ENCODE measurements at places on chromosomes 7 and 10.

- no peak for DNase-seq
These were observed 1.1 kb upstream of the GAD2 start for GRCh38 chr10:26215396-26215934.

DNA sequence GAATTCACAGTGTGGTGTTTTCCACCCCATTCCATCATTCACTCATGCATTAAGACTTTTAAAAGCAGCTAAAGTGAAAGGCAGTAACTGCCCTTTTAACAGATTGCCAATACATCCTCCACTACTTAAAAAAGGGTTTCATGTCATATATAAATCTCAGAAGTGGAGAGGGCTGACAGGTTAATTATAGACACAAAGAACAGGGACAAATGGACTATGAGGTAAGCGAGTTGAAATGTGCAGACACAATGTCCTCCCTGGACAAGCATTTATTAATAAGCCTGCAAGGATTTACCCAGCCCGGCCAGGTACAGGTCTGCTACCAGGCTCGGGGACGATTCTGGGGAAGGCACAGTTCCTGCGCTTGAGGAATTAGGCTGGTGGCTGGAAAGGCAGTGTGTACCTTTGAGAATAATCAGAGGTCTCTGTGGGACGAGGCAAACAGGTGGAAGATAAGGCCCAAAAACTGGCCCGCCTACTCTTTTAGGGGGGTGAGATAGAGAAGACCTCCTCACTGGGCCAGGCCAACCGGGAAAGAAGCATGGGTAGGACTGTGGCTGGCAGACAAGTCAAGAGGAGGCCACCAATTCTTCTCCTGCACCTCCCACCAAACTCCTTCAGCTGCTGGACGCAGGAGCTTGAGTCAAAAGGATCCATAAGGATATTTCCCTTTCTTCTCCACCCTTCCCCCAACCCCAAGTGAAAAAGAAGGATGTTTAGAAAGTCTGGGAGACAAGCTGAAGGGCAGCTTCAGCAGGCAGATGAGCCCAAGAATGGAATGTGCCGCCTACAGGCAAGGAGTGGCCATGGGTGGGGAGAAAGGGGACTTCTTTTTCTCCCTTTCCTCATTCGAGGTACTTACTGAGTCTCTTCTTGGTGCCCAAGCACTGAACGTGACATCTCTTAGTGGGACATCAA, 1.5 kb downstream of the PDLIM1 start:
- DNase-seq = no peak

DNA sequence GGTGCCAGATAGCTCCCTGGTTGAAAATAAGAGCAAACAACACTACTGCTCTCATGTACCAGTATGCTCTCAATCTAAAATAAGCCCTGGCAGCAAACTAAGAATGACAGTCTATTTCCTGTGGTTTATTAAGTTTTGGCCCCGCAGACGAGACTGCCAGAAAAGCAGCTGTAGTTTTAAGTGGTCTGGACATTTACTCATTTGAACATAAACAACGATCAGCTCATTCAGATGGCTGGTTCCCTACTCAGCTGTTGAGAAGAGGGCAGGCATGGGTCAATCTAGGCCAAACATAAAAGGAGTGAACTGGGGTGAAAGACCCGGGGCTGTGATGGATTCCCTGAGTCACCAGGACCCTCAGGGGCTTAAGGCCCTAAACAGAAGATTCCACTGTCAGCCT, 4.5 kb downstream of the TRIL start:
- no peak for DNase-seq

- no peak for DNase-seq
These were observed 101.4 kb downstream of the PRKCQ start for GRCh38 chr10:6478722-6479121.

DNA sequence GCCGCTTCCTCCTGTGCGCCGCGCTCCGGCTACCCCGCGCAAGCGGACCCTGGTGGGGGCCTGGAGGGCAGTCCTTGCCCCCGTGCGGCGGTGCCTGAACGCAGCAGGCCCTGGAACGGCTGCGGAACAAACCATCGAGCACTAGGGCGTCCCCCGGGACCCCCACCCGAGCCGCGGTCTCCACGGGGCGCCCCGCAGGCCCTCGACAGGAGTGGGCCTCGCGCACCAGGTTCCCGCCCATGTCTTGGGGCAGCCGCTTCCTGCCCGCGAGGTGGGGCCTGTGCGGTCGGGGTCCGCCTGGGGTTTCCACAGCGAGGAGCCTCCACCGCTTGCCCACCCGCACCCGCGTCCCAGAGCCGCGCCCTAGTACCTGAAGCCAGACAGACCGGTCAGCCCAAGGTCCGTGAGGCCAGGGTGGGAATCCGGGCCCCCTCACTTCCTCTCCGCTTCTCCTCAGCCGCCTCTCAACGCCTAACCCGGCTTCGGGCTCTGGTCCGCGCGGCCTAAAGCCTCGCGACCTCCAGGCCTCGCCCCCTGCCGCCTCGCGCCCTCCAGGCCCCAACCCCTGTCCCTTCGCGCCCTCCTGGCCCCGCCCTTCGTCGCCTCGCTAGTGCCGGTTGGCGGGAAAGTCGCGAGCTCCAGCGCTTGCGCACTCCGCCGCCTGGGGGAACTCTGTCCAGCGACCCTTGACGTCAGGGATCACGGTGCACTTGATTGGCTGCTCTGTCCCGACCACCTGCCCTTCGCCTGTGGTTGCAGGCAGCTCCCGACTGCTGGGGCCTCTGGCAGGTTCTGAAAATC, 7.0 kb upstream of the GBX1 start:
- peak; percentile 12 for DNase-seq

DNA sequence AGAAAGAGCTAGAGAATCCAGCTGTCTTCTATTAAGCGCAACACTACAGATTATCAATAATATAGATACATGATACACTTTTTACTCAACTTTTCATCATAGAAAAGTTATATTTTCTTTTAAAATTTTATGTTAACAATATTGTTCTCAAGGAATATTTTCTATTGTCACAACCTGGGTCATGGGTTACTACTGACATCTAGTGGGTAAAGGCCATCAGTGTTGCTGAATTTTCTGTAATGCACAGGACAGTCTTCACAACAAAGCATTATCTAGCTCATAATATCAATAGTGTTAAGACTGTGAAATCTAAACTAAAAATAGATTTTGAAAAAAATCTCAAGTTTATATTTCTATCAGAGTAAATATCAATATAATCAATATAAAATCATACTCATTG, 209.8 kb downstream of the ZNF33B start:
- no peak for DNase-seq

DNA sequence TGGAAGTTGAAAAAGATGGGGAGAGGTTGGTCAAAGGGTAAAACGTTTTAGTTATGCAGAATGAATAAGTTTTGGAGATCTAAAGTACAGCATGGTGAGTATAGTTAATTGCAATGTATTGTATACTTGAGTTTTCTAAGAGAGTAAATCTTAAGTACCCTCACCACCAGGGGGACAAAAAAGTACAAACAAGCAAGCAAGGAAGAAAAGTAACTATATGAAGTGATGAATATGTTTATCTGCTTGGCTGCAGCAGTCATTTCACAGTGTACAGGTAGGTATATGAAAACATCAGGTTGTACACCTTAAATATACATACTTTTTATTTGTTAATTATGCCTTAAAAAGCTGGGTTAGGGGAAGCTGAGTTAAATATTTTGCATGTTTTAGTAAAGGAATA, 157.3 kb downstream of the PCLO start:
- DNase-seq = no peak

DNA sequence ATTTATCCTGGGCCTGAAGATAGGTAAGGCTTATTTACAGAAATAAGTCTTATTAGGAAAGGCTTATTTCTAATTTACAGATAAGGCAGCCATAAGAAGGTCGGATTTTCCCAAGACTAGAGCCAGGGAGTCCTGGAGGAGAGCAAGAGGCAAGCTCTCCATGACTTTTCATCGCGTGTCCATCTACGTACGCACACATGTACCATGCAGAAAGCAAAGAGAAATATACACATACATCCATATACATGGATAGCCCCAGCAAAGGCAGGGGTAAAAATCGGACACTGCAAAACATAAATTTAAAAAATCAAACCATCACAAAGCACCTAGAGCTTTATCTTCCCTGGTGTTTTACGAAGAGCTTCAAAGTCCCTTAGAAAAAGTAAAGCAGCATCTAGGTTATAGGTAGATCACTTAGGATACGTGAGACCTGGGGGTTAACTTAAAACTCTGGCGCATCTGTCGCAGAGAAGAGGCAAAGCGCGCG, 25.8 kb upstream of the ZRANB1 start:
- no peak for DNase-seq

GRCh38 chr10:131112691-131113090, 198.8 kb downstream of the TCERG1L start:
- no peak for DNase-seq

DNA sequence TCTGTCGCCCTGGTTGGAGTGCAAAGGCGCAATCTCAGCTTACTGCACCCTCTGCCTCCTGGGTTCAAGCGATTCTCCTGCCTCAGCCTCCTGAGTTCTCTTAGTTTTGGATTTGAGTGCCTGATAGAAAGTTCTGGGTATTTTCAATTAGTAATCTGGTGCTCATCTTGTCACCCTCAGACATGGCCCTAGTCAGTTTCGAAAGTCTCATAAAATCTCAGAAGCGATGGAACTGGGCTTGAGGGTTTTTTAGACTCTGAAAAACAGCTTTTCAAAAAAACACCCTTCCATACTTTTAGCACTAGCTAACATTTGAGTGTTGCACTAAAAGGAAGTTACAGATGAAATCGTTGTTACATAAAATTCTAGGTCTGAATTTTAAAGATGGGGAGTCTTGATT, 9.4 kb upstream of the PIP4K2A start:
- no peak for DNase-seq

DNA sequence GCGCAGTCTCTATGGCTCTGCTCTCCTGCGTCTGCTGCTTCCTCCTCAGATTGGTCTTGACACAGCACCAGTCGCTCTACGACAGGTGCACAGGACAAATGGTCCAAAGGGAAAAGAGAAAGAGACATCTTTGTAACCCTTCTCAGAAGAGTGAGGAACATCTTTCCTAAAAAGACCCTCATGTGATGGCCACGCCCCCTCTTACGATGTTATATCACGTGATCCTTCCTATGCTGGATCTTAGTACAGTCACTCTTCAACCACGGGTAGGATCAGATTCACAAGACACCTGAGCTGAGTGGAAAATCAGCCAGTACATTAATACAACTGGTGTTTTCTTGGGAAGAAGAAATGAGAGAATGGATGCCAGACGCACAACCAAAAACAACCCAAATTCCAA, 262.2 kb upstream of the CELF2 start:
- DNase-seq = no peak

GRCh38 chr7:5266191-5267028, 16.3 kb upstream of the SLC29A4 start:
- no peak for DNase-seq

GRCh38 chr10:7532723-7533498, 122.1 kb upstream of the SFMBT2 start:
- no peak for DNase-seq

DNA sequence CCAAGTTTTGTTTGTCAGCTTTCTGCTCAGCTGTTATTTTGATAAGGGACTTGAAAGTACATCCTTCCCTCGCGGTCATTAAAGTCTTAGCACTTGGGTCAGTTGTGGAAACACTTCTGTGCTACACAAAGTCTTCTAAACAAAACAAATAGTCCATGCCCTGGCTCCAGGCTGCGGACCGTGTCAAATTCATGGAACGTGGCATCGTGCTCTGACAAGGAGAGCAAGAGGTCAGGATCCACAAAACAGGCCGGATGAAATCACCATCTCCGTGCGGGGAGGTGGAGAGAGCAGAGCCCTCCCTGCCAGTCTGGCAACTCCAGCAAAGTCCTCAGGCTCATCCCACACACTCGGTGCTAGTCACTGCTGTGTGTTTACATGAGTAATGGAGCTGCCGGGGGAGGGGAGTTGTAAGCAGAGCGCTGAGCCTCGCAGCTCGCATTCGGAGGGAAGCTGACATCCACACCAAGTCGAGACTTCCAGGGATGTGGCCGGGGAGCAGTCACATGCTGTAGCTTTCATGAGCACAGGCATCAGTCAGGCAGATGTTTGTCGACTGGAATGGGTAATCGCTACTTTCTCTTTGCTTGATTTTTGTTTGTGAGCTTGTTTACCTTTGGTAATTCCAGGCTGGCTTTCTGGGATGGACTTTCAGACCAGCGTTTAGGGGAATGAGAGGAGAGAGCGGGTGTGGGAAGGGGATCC, 147.6 kb downstream of the ARID5B start:
- peak; percentile 99 for DNase-seq

GRCh38 chr7:6123843-6124242, 92.7 kb downstream of the ANKRD61 start:
- no peak for DNase-seq

DNA sequence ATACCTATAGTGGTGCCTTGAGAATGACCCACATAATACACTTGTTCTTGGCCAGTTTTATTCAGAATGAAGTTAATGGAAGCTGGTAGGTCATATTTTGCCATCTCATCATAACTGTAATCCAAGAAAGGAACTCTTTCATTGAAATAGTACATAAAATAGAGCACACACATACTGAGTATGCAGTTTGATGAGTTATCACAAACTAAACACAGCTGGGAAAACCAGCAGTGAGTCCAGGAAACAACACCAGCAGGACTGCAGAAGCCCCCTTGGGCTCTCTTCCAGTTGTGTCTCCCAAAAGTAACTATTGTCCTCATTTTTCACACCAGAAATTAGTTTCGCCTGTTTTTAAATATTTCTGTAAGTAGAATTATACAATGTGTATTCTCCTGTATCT, 19.8 kb upstream of the CH25H start:
- DNase-seq = no peak

GRCh38 chr10:17729630-17730029, 22.4 kb upstream of the TMEM236 start:
- no peak for DNase-seq

DNA sequence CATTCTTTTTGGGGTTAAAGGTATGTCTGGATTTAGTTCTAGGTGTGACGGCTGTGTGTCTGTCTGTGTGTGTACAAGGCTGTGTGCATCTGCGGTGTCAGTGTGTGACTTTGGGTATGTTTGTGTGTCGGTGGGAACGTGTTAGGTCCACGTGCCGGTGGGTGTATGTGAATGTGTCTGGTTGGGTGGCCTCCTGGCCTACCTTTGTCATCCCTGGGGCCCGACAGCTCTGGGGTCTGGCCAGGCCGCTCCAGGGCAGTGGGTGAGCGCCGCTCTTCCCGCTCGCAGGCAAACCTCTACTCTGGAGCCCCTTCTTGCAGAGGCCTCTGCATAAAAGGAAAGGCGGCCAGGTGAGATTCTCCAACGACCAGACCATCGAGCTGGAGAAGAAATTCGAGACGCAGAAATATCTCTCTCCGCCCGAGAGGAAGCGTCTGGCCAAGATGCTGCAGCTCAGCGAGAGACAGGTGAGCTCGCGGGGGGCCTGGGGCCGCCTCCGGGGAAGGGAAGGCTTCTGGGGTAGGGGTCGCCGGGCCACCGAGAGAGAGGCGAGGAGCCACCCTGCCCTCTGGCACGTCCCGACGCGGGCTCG, 2.4 kb downstream of the HHEX start:
- DNase-seq = no peak

DNA sequence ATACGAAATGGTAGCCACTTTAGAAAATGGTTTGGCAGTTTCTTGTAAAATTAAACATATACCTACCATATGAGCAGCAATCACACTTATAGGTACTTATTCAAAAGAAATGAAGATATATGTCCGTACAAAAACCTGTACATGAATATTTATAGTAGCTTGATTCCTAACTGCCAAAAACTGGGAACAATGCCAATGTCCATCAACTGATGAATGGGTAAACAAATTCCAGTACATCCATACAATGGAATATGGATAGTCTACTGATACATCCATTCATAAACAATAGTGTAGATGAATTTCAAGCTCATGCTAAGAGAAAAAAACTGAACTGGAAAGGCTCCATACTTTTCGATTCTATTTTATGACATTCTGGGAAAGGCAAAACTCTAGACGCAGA, 68.5 kb downstream of the AGK start:
- no peak for DNase-seq
